Bone marrow (tissue), 2 donors: ENCODE measurements at places on chromosomes 1 and 21.

DNA sequence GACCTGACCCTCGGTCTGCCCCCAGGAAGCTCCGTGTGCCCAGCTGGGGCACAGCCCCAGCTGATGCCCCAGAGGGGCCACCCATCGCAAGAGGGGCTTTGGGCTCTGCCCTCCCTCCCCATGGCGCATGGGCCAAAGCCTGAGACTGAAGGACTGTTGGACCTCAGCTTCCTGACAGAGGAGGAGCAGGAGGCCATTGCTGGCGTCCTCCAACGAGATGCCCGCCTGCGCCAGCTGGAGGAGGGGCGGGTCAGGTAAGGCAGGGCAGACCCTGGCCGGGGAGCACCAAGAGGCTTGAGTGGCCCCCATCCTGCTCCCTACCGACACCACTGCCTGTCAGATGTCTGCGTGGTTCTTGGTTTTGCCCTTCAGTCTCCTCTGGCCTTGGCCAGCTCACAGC lies 3.5 kb downstream of the SYTL1 start:
- DNase-seq: no peak

DNA sequence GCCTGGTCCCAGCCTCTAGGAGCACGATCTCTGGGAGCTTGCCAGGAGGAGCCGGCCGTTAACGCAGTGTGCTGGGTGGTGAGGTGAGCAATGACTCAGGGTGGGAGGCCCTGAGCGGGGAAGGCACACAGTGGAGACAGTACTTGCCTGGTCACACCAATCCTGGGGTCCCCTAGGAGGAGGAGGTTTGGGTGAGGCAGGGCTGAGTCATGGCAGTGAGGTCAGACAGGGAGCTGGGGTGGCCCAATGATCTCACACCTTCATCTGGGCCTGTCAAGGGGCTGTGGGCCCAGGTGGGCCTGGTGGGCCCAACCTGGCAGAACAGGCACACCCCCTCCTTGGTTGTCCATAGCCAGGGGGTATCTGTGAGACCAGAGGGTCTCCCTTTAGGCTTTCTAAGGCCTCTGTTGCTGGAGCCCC lies 8.6 kb upstream of the EDN2 start:
- DNase-seq: no peak

- DNase-seq: no peak
Observed at GRCh38 chr1:189596197-189596596, 881.5 kb downstream of the BRINP3 start.

DNA sequence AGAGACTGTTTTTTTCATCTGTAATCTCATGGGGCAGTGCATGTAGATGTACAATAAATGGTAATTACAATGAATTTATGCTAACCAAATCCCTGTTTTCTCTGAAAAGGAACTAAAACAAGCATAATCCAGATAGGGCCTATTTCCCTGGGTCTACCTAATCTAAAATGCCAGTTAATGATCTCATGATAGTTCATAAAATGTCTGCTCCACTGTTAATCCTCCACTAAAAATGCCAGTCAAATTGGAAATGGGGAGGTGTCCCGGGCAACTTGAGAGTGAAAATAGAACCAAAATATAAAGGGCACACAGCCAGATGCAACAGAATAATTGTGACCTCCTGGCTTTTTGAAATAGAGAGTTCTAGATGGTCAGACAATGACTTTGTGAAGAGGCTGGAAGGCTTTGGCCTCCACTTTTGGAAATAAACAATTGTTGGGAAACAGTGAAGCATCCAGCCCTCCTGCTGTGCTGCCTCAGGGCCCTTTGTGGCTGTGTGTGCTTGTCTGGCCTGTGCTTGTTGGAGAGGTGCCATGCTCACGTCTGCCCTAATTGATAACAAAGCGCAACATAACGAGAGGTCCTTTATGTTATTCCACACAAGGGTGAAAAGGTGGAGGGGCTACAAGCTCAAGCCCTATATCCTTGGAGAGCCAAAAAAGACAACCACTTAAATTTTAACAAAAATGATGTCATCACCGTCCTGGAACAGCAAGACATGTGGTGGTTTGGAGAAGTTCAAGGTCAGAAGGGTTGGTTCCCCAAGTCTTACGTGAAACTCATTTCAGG lies 97.7 kb downstream of the ATP5PO start:
- DNase-seq: no peak

DNA sequence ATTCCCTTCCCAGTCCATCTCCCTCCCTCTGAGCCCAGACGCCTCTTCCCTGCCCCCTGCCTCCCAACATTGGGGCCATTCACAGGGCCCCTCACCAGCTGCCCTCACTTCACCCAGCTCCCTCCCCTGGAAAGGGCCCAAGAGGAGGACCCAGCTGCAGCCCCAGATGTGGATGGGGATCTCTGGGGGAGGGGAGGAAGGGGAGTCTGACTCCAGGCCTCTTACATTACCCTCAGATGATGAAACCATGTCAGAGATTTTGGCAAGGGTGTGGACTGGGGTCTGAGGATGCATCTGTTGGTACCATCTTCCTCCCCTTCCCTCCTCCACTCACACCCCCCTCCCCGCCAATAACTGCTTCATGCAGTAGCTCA lies 1.1 kb upstream of the KIF21B start:
- DNase-seq: peak; percentile 10

DNA sequence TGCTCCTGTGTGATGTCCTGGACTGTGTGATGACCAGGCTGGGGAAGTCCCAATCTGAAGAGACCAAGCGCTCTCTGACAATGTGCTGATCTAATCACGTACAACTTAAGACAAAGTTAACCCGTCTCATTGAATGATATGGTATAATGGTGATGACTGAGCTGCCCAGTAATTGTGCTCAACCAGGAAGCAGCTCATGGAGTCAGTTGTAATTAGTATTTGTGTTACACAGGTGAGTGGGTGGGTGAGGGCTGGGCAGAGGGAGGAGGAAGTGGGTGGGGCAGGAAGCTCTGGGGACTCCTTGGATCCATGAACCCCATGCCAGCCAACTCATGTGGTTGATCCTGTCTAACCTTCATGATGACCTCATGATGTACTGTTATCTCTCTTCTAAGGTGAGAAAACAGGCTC lies 8.7 kb upstream of the ECE1 start:
- no peak for DNase-seq

- DNase-seq: no peak
Observed at GRCh38 chr21:45401054-45401518, 3.9 kb upstream of the COL18A1 start.

GRCh38 chr1:217435204-217435603 lies 195.7 kb downstream of the GPATCH2 start:
- no peak for DNase-seq

DNA sequence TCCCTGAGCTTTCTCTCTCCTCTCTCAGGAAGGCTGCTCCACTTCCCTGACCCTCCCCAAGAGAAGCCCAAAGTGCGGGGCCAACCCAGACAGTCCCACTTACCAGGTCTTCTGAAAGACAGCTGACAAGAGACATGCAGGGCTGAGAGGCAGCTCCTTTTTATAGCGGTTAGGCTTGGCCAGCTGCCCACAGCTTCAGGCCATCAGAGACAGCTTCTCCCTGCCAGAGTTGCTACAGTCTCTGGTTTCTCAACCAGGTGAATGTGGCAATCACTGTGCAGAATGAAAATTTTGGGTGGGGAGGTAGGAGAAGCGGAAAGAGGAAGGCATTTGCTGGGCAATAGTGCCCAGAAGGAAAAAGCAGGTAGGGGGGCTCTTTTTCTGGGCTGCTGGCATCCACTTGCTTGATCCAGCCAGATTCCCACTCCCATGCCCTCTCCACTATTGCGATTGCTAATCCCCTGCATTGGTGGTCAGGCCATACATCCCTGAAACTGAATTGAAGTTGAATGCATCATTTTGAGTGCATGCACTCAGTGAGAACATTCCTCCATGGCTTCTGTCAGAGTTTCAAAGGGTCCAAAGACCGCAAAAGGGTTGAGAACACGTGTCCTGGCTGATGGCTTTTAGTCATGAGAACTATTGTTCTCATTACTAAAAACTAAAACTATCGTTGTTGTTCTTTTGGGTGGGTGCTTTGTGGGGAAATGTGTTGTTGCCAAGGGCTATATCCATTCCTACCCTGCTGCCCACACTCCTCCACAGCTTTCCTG lies at the start of gene S100A8:
Gene S100A8 (minus strand): TSS at position 136 of the 773 bp plus-strand sequence. CDS start 538 bp downstream, outside the sequence.
- no peak for DNase-seq

DNA sequence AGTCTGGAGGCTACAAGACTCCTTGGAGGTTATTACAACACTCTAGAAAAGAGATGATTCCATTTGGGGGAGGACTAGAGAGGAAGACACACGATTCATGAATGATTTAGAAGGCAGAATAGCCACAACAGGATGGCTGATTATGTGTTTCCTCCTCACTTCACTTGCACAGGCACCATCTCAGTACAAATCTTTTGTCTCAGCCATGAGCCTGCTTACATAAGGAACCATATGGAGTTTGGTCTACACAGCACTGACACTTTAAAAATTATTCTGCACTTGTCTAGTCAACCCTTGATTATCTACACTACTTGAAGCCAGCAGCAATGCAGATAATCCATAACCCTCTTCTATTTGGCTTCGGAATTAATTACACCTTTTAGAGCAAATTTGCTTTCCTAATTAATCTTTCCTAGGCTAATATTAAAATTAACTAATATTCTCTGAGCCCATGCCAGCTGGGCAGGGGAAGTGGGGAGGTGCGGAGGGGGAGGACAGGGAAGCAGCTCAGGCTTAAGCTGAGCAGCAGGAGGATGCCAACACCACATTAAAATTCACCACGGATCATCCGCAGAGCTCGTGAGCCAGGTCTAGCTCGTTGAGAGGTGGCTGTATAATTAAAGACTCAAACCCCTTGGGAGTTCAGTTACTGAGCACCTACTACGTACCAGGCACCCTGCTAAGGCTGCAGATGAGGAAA lies 3.2 kb upstream of the LEMD1 start:
- no peak for DNase-seq

DNA sequence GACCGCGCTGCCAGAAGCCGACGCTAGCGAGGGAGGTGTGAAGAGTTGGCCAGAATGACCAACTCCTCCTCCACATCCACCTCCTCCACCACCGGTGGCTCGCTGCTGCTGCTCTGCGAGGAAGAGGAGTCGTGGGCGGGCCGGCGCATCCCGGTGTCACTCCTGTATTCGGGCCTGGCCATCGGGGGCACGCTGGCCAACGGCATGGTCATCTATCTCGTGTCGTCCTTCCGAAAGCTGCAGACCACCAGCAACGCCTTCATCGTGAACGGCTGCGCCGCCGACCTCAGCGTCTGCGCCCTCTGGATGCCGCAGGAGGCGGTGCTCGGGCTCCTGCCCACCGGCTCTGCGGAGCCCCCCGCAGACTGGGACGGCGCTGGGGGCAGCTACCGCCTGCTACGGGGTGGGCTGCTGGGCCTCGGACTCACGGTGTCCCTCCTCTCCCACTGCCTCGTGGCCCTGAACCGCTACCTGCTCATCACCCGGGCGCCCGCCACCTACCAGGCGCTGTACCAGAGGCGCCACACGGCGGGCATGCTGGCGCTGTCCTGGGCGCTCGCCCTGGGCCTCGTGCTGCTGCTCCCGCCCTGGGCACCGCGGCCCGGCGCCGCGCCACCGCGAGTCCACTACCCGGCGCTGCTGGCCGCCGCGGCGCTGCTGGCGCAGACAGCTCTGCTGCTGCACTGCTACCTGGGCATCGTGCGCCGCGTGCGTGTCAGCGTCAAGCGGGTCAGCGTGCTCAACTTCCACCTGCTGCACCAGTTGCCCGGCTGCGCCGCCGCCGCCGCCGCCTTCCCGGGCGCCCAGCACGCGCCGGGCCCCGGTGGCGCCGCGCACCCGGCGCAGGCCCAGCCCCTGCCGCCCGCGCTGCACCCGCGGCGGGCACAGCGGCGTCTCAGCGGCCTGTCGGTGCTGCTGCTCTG lies 1.2 kb downstream of the GPR88 start:
- DNase-seq: peak; percentile 28

DNA sequence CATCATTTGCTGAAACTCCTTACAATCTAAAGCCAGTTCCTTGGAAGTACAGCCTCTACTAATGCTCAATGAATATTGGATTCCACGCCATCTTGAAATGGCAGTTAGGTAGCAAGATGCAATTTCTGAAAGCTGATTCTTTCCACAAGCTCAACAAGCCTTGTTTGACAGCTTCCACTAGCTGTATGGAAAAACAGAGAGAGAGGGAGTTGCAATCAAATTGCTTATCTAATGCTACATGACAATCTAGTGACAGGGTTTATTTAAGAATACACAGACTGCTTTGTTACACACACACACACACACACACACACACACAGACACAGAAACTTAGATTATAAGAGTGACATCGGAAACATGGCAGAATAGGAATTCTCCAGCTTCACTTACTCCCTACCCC lies 288.4 kb upstream of the DEPDC1 start:
- DNase-seq: no peak

- DNase-seq: no peak
Observed at GRCh38 chr1:18644446-18644845, 13.8 kb downstream of the PAX7 start.

GRCh38 chr21:18142655-18143054 lies 102.0 kb upstream of the CHODL start:
- no peak for DNase-seq

- DNase-seq: no peak
Observed at GRCh38 chr1:186627019-186627418, 53.2 kb downstream of the PTGS2 start.

GRCh38 chr1:90712153-90712856 lies 4.8 kb downstream of the BARHL2 start:
- no peak for DNase-seq

- no peak for DNase-seq
Observed at GRCh38 chr21:42836767-42837301, 42.5 kb downstream of the WDR4 start.

DNA sequence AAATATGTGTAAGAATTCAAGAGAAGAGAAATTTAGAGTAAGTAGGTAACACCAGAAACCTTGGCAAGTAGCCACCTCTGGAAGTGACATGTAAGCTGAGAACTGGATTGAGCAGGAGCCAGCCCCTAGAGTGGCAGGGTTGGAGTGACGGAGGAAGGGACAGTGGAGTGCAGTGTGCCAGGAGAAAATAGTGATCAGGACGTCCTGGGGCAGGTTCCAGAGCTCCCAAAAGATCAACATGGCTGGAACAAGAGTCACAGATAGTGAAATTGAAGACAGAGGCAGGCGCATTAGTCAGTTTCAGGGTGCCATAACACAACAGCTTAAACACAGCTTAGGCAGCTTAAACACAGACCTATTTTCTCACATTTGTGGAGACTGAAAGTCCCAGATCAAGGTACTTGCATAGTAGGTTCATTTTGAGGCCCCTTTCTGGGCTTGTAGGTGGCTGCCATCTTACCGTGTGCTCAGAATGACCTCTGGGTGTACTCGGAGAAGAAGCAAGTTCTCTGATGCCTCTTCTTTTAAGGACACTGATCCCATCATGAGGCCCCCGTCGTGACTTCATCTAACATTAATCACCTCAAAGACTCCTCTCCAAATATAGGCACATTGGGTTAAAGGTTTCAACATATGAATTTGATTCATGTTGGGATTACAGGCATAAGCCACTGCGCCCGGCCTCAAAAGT lies 37.2 kb downstream of the GNPAT start:
- no peak for DNase-seq

GRCh38 chr1:185559151-185559550 lies 175.0 kb upstream of the HMCN1 start:
- no peak for DNase-seq

DNA sequence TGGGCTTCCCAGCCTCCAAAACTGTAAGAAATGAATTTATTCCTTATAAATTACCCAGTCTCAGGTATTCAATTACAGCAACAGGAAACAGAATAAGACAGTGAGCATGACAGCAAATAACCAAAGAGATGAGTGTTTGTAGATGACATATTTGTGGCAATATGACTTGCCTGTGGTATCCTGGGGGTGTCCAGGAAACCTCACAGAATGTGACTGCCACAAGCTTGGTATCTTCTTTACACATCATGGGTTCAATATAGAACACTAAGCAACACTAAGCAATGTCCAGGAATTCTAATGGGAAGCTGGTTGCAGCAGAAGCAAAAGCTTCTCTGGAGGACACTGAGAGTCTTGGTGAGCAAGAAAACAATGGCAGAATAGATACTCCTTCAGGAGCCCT lies 236.4 kb upstream of the BEND5 start:
- no peak for DNase-seq
